ENCODE measurements at places on chromosomes 16 and 17. TPM values are rescaled to one million over a fixed set of nuclear protein-coding genes. Genes with fewer than 3 reads are reported as not detected.

Gene IL17C
- not detected for total RNA-seq

Gene CACNG3
- total RNA-seq, result not detected

Gene COX6A2
- not detected for total RNA-seq

DNA sequence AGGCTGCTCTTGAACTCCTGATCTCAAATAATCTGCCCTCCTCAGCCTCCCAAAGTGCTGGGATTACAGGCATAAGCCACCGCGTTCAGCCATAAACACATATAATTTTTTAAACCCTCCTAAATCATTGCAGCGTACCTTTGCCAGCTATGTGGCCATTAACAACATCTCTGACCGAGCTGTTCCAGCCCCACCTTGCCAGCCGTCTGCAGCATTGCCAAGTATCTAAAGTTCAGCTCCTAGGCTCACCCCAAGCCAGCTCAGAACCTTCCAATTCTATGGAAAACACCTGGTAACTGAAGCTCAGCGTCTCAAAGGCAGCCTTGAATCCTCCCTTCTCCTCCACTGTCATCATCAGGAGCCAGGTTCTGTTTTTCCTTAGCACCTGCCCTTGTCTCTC, 5.1 kb upstream of the MEIOB start:
- DNase-seq, result no peak

DNA sequence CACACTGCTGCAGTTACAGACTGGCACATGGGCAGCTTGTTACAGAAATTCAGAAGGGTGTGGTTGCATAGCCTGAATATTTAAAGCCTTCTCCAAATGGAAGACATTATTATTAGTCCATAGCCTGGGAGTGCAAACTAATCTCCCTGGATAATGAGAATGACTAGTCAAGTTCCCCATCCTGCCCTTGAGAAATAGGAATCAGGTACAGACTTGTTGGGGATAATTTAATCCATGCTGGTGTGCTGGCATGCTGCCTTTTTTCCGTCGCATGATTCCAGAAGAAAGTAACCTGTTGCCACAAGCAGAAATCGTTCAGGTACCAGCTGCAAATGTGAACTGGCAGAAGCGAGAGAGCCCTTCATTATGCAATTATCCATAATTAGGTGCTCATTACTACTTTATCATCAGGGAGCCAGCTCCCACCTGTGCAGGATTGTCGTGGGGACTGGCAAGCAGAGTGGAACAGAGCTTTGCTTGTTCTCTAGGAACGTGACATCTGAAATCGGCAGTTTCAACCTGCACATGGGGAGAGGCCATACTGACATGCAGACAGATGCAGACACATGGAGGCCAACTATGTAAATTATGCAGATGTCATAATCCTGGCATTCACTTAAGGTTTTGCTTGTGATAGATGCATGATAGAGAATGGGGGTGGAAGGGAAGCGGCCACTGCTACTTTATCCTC, 419.4 kb downstream of the PMP22 start:
- DNase-seq, result no peak

GRCh38 chr16:84085773-84086172, 31.0 kb downstream of the MBTPS1 start:
- no peak for DNase-seq

GRCh38 chr16:50072730-50073129, 7.0 kb downstream of the HEATR3 start:
- no peak for DNase-seq

Gene ACSM2A
- not detected for total RNA-seq

Gene KRT31
- not detected for total RNA-seq

Gene SEPTIN1
- total RNA-seq, result not detected

GRCh38 chr17:4852567-4853207, 19.5 kb downstream of the MINK1 start:
- peak; percentile 11 for DNase-seq

GRCh38 chr17:8138374-8138671, 13.9 kb downstream of the PER1 start:
- no peak for DNase-seq

- DNase-seq, result peak; percentile 26
Observed at GRCh38 chr17:1961189-1961588, 63.9 kb downstream of the RTN4RL1 start.

Gene TBC1D3H
- total RNA-seq, result not detected

DNA sequence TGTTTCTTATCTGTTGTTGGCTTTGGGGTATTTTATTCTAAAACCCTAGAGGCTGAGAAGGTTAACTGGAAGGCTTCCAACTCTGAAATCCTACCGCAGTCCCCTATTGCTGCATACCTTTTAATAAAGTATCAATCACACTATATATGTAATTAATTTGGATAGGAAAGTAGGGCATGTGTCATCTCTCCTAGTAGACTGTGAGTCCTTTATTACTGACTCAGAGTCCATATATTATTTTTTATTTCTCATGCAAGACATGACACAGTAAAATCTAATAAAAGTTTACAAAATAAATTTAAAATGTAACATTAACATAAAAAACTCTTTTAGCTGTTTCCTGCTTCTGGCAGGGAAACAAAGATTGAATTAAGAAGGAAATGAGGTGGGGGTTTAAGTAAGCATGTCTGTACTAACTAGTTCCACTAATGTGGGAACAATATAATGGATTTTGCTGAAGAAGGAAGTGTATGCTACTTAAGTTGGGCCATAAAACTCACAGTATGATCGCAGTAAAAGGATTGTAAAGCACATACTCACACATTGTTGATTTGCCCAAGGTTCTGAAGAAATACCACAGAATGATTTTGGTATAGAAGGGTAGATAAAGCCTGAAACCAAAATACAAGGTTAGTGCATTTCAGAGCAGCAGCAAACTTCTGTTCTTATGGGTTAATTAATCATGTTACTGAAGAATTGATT, 97.6 kb upstream of the HLF start:
- DNase-seq, result no peak

DNA sequence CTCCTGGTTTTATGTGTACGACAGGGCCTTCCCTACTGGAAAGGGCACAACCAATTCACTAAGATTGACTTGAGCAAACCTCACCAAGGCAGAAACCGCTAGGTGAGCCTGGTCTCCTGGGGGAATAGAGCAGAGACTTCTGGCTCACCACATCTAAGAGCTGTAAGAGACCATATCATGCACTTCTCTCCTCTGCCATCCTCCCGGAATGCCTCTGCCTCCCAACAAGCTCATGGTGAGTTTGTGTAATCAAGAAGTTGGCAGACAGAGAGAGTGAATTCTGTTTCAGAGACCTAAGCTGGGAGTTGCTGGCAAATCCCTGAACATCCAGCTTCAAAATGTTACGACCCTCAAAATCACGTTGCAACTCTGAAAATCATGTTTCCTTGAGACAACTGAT, 154.8 kb downstream of the SLC39A11 start:
- DNase-seq, result no peak

DNA sequence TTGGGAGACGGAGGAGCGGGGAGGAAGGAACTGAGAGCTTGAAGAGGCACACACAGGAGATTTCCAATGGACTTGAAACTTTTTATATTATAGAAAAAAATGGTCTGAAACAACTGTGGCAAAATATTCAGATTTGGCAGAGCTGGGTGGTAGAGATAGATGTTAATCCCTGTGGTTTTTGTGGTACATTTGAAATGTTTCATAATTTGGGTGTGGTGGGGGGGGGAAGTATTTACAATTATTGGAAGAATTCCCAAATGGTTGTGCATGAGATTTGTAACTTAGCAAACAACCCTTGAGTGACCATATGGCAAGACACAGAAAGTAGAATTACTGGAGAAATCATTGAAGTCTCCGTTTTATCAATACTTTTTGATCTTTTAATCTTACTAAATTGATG, 588.8 kb upstream of the PSMD7 start:
- no peak for DNase-seq

Gene HOXB7
- 26.1 TPM for total RNA-seq

Gene HAP1
- not detected for total RNA-seq

Gene HGS
- total RNA-seq, result 47.5 TPM

DNA sequence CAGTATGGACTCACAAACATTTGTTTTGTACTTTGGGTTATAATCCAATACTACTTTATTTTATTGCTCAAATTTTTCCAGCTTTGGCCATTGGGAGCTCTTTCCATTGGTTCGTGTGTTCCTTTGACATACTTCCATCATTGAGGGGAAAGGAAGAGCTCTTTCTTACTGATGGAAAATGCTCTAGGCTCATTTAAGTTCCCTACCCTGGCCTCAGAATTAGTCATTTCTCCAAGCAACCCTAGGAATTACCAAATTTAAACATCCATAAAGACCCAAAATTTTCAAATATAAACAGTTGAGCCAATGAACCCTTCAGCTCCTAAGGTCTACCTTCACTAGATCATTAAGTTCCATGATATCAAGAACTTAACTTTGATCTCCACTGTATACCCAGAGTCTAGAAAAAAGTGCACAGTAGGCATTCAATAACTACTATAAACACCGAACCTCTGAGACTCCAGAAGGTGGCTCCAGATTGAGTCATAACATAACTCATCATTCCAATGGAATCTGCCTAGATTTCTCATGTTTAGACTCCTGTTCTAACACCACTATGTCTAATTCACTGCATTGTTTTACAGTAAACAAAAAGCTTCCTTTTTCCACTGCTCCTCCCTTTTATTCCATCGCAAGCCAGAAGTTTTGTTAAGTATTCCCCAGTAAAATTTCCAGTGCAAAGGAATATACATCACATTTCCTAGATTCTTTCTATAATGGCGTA, 39.0 kb downstream of the SMURF2 start:
- DNase-seq, result peak; percentile 85

Gene SLC5A10
- total RNA-seq, result not detected

DNA sequence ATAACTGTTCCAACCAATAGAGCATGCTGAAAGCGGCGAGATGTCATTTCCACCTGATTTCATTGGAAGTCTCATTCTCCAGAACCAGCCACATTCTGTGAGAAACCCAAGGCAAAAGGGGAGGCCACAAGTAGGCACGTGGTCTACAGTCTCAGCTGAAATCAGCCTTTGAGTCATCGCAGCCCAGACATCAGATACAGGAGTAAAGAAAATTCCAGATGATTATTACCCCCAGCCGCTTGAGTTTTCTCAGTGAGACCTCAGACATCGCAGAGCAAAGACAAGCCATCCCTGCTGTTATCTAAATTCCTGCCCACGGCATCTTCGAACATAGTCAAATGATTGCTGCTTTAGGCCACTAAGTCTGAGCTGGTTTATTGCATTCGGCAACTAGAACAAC, 23.1 kb downstream of the STAT3 start:
- DNase-seq, result peak; percentile 86

Gene TMEM88
- total RNA-seq, result not detected

- no peak for DNase-seq
Observed at GRCh38 chr17:10156599-10156947, 41.8 kb downstream of the GAS7 start.

DNA sequence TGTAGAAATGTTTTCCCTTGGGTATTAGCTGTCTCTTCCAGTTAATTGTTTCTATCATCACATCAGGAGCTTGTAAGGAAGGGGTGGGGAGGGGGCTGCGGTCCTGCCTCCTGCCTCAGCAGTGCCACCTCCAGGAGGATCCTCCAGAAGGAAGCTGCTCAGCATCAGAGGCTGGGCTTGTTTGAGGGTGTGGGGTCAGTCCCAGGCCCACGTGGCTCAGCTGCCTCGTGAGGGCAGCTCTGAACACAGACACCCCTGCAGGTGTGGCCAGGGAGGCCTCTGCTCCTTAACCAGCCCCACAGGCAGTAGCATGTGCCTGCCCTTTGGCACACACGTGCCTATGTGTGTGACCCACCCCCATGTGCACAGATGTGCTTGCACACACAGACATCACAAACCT, 46.3 kb downstream of the MRM1 start:
- DNase-seq, result no peak

GRCh38 chr17:52134641-52135040, 23.9 kb downstream of the CA10 start:
- no peak for DNase-seq

DNA sequence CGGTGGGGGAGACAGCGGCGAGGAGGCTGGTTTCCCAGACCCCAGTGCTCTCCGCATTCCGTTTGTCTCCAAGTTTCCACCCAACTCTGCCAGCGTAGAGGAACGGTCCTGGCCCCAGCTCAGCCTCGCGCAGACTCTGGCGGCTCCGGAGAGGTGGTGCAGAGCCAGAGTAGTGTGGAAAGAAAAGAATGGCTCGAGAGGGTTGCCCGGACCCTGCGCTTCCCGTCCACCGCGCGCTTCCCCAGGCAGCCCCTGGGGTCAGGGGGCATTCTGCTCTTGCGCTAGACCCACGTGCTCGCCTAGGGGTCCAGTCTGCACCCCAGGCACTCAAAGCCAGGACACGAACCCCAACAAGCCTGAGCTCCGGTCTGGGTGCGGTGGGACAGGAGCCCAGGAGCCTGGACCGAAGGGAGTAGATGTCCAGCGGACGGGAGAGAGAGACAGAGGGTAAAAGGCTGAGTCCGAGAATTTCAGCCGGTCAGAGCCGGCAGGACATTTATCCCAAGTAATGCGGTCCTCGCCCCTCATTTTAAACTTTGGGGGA, 3.8 kb downstream of the PMP22 start:
- peak; percentile 60 for DNase-seq

Gene ALOX12B
- total RNA-seq, result not detected

DNA sequence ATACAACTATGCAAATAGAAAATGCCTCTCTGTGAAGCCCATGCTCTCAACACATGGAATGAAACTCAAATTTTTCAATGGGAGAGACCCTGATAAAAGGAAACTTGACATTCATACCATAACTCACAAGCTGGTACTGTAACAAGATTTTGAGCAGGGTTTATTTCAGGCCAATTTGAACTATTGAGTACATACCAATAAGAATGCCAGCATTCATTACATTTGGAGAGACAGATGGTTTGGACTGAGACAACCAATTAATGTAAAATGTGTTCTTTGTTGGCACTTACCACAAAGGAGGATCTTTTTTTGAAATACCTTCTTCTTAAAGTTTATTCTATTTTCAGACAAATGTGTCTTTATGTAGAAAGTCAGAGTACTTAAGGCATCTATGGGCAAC, 1357.0 kb upstream of the GOT2 start:
- DNase-seq, result peak; percentile 34

- peak; percentile 25 for DNase-seq
Observed at GRCh38 chr16:66093191-66093590, 273.3 kb upstream of the CDH5 start.

GRCh38 chr16:47970291-47970931, 185.4 kb downstream of the ABCC12 start:
- DNase-seq, result peak; percentile 70

GRCh38 chr17:5711344-5711743, 127.0 kb upstream of the NLRP1 start:
- DNase-seq, result no peak

GRCh38 chr16:85615014-85615851, 2.1 kb downstream of the GSE1 start:
- DNase-seq, result no peak

DNA sequence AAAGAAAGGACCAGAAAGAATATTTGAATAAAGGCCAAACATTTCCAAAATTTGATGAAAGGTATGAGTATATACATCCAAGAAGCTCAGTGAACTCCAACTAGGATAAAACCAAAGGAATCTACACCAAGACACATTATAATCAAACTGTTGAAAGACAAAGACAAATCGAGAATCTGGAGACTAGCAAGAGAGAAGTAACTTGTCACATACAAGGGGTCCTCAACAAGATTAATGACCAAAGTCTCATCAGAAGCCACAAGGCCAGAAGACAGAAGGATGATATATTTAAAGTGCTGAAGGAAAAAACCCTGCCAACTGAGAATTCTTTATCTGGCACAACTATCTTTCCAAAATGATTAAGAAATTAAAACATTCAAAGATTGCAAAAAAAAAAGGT, 9.3 kb upstream of the IL21R start:
- no peak for DNase-seq

Gene TMEM235
- total RNA-seq, result not detected

Gene FSCN2
- not detected for total RNA-seq

- no peak for DNase-seq
Observed at GRCh38 chr17:74235040-74235581, 21.7 kb downstream of the TTYH2 start.
